WTC11 (cell line): ENCODE measurements at places on chromosomes 5 and 9. TPM values are rescaled to one million over a fixed set of nuclear protein-coding genes. Genes with fewer than 3 reads are reported as not detected.

Gene SLC36A2
- total RNA-seq: not detected in 3 replicates

Gene PCDHB5
- total RNA-seq: 6.8 to 12.5 TPM (median 8.5 TPM) in 3 replicates

Gene SNX18
- 20.3 to 24.6 TPM (median 23.6 TPM) in 3 replicates for total RNA-seq

Gene PAM
- 52.3 to 71.8 TPM (median 71.0 TPM) in 3 replicates for total RNA-seq

Gene ZMYND19
- total RNA-seq: 61.9 to 77.9 TPM (median 63.8 TPM) in 3 replicates

Gene ECM2
- not detected in 3 replicates for total RNA-seq

Gene FRRS1L
- 0.71 to 1.1 TPM (median 1.0 TPM) in 3 replicates for total RNA-seq

Gene ACTBL2
- not detected in 3 replicates for total RNA-seq

Gene ANXA6
- 92.8 to 95.4 TPM (median 92.9 TPM) in 3 replicates for total RNA-seq

Gene PCDHB13
- total RNA-seq: 2.2 to 2.9 TPM (median 2.6 TPM) in 3 replicates

Gene ANXA1
- 1.1 to 2.1 TPM (median 1.7 TPM) in 3 replicates for total RNA-seq

Gene LRRC19
- not detected in 3 replicates for total RNA-seq

Gene NNT
- total RNA-seq: 32.0 to 37.6 TPM (median 33.1 TPM) in 3 replicates

Gene IGFBPL1
- 36.7 to 44.9 TPM (median 42.6 TPM) in 3 replicates for total RNA-seq

Gene PDE6A
- total RNA-seq: not detected in 3 replicates

Gene CCDC192
- 0.52 to 0.69 TPM (median 0.53 TPM) in 3 replicates for total RNA-seq

Gene SNAPC3
- total RNA-seq: 33.5 to 37.7 TPM (median 33.6 TPM) in 3 replicates

Gene WNT8A
- total RNA-seq: 0.16 TPM in 1 of 3 replicates, not detected in the others
